ENCODE measurements at places on chromosomes 3 and 15.

GRCh38 chr3:24480497-24480896 lies 14.2 kb downstream of the THRB start:
- DNase-seq = no peak

DNA sequence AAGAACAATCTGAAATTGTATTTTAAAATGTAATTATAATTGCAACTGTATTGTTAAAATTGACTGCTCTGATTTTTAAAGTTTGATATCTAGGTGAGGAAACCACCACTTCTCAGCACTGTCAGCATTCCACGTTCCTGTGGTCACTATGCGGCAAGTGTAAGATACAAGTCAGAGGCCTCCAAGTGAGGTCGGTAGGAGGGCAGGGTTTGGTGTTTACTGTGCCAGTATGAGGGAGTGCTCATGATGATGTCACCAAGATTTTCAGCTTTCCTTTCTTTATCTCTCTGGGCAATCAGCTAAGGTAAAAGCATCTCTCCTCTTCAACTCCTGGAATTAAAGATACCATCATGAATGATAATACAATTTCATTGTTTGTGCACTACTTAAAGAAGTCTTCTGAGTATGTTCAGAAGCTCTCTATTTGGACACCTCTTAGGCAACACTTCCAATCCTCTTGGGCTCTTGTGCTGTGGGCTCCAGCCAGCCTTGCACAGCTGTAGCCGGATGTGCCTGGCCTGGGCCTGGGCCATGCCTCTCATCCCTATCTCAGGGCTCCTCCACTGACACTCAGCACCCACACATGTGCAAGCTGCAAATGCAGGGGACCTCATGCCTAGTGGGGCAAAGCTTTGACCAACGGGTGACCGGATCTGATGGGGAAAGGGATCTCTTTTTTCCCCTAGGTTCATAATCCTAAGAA lies 42.9 kb downstream of the CCR3 start:
- DNase-seq = no peak

DNA sequence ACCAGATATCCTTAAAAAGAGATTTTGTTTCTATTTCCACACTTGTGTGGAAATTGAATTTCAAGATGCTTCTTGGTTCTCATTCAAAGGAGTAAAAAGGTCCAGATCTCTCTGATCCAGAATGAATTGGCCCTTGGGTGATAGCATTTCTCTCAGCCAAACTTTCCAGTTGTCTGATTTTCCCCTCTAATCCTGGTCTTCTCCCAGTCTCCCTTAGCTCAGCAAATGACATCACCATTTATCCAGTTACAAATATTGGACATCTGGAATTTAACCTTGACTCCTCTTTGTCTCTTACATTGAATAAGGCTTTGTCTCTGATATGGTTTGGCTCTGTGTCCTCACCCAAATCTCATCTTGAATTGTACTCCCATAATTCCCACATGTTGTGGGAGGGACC lies 10.2 kb upstream of the FGF7 start:
- no peak for DNase-seq

- no peak for DNase-seq
Measured at GRCh38 chr3:125143982-125144652, 68.4 kb downstream of the SLC12A8 start.

DNA sequence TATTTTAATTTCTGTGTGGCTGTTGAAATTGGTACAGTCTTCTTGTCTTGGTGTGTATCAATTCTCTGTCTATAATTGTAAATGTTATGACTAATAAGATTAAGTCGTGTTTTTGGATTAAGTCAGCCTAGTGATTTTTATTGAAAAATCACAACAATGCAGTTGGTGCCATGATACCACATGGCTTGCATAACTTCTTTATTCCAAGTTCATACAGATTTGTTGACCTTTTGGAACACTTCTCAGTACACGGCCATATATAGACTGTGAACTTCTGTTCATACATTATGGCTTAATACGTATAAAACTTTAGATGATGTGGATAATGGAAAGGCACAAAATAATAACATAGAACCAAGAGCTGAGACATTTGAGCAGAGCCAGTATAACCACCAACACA lies 121.2 kb upstream of the NAALADL2 start:
- no peak for DNase-seq

DNA sequence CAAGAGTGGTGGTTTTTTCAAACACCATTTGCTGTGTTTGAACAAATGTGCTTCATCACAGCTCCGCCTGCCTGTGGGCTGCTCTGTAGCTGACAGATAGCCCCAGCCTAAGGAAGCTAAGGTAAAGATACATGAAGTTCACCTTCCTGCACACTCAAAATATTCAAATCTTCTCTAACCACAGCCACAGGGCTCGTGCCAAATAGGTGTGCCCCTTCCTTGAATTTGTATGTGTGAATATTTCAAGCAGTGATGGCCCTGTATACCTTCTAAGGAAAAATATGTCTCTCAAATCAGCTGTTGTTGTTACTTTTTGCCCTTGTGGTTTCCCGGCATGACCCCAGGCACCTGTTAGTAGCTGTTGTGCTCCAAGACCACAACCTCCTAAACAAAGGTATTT lies 92.8 kb downstream of the CCNL1 start:
- no peak for DNase-seq

DNA sequence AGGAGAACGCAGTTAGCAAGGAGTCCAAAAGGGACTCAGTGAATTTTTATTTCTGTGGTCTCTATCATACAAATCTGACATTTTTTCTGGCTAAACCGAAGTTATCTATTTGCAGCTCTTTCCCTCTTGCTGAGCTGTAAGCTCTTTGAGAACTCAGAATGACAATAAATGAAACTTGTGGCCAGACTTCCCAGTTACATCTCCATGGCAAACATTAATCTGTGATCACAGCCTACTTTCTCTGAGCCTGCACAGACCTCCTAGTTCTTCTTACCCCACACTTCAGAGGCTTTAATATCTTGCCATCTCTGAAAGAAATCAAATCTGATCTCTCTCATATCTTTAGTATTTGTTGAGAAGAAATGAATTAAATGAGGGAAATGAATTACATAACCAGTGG lies 58.0 kb downstream of the PLD1 start:
- no peak for DNase-seq

- peak; percentile 56 for DNase-seq
Measured at GRCh38 chr15:101500865-101501551, 11.5 kb upstream of the PCSK6 start.

GRCh38 chr3:45198264-45199260 lies 27.5 kb downstream of the TMEM158 start:
- DNase-seq = no peak

- DNase-seq = no peak
Measured at GRCh38 chr15:74604983-74605794, 10.4 kb upstream of the CLK3 start.
